ENCODE measurements at places on chromosomes 4 and X.

DNA sequence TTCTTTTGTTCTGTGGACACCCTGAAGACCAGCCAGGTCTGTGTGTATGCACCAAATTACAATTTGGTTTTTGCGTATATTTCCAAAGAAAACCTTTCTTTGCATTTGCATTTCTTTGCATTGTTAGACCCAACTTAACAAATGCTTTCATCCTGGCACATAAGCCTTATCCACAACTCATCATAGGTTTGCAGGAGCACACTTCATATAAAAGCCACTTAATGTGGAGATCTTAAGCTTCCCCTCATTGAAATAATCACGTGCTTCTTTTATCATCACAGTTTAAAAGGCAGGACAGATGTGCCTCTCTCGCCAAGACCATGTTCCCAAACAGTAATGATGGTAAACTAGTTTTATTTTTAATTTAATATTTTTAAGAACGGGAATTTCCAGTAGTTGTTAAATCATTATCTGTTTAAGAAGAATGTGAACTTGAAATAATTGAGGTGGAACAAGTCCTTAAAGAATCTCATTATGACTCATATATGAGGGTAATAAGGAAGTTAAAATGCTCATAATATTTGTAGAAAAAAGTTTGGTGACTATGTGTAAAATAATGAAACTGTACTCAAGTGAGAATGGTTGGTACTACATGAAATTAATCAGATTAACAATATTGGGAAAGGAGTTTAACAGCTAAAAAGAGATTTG lies 65.5 kb downstream of the GLRA3 start:
- DNase-seq = no peak

DNA sequence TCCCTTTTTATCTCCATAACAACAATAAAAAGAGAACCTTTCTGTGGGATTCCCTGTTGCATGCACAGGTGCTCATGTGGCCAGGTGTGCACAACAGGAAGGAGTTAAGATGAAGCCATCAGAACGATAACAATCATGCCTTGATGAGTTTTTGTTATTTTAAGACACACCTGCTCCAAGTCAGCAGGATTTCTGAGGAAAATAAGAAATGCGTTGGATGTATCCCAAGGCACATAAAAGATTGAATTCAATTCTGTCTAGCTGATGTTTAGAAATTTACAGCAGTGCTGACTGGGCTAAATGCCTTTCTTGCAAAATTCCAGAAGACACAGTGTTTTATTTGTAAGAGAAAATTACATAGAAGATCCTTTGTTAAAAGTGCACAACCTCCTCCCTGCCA lies 1678.2 kb downstream of the ARAP2 start:
- DNase-seq = no peak

GRCh38 chr4:42821230-42821629 lies 71.3 kb upstream of the GRXCR1 start:
- DNase-seq = no peak

- no peak for DNase-seq
These were observed 62.7 kb upstream of the FAM47B start for GRCh38 chrX:34879886-34880285.

DNA sequence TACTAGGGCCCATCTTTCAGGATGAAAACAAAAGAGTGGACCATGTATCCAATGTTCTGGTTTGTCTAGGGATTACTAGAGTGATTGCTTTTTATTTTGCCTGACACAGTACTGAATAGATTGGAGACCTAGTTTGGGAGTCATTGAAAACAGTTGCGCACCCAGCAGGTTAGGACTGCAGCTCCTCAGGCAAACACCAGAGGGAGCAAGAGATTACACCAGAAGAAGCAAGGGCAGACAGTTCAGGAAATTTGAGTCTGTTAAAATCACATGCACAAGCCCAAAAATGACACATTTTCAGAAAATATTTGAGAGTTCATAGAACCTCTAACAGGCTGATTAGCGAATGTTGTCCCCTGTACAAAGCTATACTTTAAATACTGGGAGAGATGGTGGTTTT lies 55.6 kb downstream of the CYLC1 start:
- DNase-seq = no peak

GRCh38 chr4:179268791-179269190 lies 1826.6 kb upstream of the AGA start:
- DNase-seq = no peak

DNA sequence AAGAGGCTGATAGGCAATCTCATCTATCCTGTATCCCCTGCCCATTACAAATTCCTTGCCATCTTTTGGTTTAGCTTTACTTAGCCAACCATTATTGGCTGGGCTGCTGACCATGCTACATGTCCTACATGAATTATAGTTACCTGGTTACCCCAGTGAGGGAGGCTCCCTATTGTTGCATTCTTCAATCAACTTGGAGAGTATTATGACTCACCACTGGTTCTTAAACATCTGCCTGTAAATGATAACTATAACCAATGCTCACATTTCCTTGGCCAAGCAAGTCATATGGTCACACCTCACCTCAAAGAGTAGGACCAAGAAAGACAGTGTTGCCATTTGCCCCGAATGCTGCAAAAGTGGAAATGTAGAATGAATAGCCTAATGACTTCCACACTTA lies 297.6 kb downstream of the IL15 start:
- DNase-seq = no peak

GRCh38 chr4:83449009-83449408 lies 6.6 kb downstream of the HELQ start:
- DNase-seq = no peak

All from stimulated activated CD8-positive, alpha-beta memory T cell treated with anti-CD3 and anti-CD28 coated beads, Interleukin-4, amount 100 ng/mL, for 1 hour (primary cell).